ENCODE measurements at places on chromosomes 3 and 15. TPM values are rescaled to one million over a fixed set of nuclear protein-coding genes. Genes with fewer than 3 reads are reported as not detected.

CYP8B1 gene
- total RNA-seq, result not detected

DZIP1L gene
- total RNA-seq, result 19.8 TPM

MAN2A2 gene
- 7.7 TPM for total RNA-seq

CASR gene
- not detected for total RNA-seq

TYRO3 gene
- 7.5 TPM for total RNA-seq

PAQR5 gene
- 4.6 TPM for total RNA-seq

PLSCR5 gene
- not detected for total RNA-seq

PHLDB2 gene
- total RNA-seq, result 60.6 TPM

PLSCR1 gene
- total RNA-seq, result 23.7 TPM

MYH15 gene
- total RNA-seq, result not detected

- H3K27ac ChIP-seq, result no peak overlapping the region
- no peaks in the 10 kb centered on the region for H3K27me3 ChIP-seq
- H3K4me1 ChIP-seq, result no peaks in the 10 kb centered on the region
Measured at GRCh38 chr15:75738014-75738646, 25.5 kb upstream of the CSPG4 start.

- H3K4me1 ChIP-seq, result 0 out of 2 replicates have a peak, but pooled peaks cover 5% of the 10 kb centered on the region
- no peaks in the 10 kb centered on the region for H3K27me3 ChIP-seq
- H3K4me3 ChIP-seq, result no peak overlapping the region
Measured at GRCh38 chr15:91881569-91882297, 28.2 kb downstream of the SLCO3A1 start.

GRCh38 chr3:64388886-64389285 lies 163.6 kb upstream of the PRICKLE2 start:
- no peaks in the 10 kb centered on the region for H3K4me1 ChIP-seq
- no peak for DNase-seq

GRCh38 chr15:70217226-70218160 lies 119.8 kb upstream of the TLE3 start:
- no peak overlapping the region for H3K4me3 ChIP-seq
- no peaks in the 10 kb centered on the region for H3K4me1 ChIP-seq
- H3K36me3 ChIP-seq, result no peaks in the 10 kb centered on the region
- no peaks in the 10 kb centered on the region for H3K27me3 ChIP-seq

- H3K27ac ChIP-seq, result no peak overlapping the region
- H3K36me3 ChIP-seq, result no peaks in the 10 kb centered on the region
- no peaks in the 10 kb centered on the region for H3K27me3 ChIP-seq
- no peak for DNase-seq
Measured at GRCh38 chr3:106161246-106161645, 292.4 kb upstream of the CBLB start.

- H3K36me3 ChIP-seq, result no peaks in the 10 kb centered on the region
- H3K27me3 ChIP-seq, result no peaks in the 10 kb centered on the region
- no peak for DNase-seq
- no peak overlapping the region for H3K27ac ChIP-seq
- no peak overlapping the region for H3K4me3 ChIP-seq
- peaks cover 10% of the 10 kb centered on the region for H3K4me1 ChIP-seq
Measured at GRCh38 chr3:170631755-170632488, 46.0 kb upstream of the SLC7A14 start.

DNA sequence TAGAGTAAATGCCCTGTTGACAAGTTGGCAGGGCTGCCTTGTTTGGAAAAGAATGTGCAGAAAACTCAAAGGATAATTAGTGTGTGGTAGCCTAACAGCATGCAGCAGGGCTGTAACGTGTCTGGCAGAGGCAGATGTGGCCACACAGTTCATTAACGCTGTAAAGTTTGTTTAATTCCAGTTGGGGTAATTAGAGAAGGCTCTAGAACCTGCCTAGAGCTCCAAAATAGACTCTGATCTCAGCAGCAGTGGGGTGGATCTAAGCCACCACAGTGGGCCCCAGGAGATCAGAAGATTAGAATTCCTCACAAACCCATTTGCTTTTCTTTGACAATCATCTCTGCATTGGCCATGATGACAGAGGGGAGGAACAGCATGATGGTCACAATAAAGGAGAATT lies 65.1 kb upstream of the LEKR1 start:
- H3K27me3 ChIP-seq, result no peaks in the 10 kb centered on the region
- DNase-seq, result no peak
- H3K4me3 ChIP-seq, result no peak overlapping the region
- H3K27ac ChIP-seq, result no peak overlapping the region

- DNase-seq, result no peak
- H3K4me3 ChIP-seq, result no peak overlapping the region
- H3K27ac ChIP-seq, result no peak overlapping the region
- H3K27me3 ChIP-seq, result no peaks in the 10 kb centered on the region
Measured at GRCh38 chr3:13570391-13571194, 21.7 kb downstream of the FBLN2 start.

DNA sequence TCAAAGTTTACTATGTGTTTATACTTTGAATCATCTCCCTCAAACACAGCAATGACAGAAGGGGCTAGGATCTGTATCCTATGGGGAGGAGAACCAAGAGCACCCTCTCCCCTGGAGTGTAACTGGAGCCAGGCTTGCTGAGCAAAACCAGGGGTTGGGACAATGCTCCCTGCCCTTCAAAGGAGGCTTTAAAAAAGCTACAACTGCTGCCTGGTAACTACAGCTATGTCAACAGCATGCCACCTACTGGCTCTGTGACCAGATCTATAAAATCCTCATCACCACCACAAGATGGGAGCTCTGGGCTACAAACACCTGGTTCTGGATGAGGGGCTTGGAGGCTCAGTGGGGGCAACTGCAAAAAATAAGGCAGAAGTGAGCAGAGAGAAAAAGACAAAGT lies 61.9 kb downstream of the ANO10 start:
- no peaks in the 10 kb centered on the region for H3K4me1 ChIP-seq
- no peak for DNase-seq
- no peak overlapping the region for H3K4me3 ChIP-seq

GRCh38 chr3:178263236-178263916 lies 272.9 kb upstream of the KCNMB2 start:
- H3K36me3 ChIP-seq, result no peaks in the 10 kb centered on the region
- no peaks in the 10 kb centered on the region for H3K27me3 ChIP-seq
- no peak for DNase-seq
- H3K4me3 ChIP-seq, result no peak overlapping the region

DNA sequence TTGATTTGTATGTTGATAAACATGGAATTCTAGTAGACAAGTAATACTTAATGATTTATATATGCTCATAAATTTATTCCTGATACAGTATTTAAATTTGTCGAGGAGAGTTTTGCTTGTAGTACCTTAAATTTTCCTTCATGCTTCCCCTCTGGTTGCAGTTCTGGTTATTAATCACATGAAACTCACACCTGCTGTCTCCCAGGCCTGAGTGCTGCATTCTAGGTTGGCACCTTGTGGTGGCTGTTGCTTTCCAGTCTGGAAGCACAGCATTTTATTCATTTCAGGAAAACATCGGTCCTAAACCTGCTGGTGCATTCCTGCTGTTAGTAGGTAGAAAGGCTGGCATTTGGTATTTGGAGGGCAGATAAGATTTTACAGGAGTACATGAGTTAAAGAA lies 44.9 kb downstream of the ATP1B3 start:
- peaks cover 4% of the 10 kb centered on the region for H3K36me3 ChIP-seq
- DNase-seq, result no peak
- H3K4me1 ChIP-seq, result peaks cover under 1% of the 10 kb centered on the region
- H3K27me3 ChIP-seq, result no peaks in the 10 kb centered on the region

DNA sequence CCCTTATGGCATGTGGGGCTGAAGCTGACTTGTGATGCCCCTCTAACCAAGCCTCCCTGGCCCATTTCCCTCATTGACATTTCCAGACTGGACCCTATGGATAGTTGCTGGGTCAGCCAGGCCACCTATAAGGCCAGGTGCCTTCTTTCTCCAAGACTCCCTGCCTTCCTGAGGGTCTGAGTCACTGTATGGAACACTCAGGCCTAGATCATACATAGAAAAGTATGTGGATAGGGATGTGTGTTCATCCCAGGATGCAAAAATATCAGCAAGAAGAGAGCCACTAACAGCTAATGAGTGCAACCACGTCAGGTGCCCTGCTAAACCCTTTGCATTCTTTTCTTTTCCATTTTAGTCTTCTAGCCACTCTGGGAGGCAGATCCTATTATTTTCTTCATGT lies 168.4 kb upstream of the WNT5A start:
- H3K4me3 ChIP-seq, result no peak overlapping the region
- no peaks in the 10 kb centered on the region for H3K4me1 ChIP-seq
- H3K27me3 ChIP-seq, result peaks cover 15% of the 10 kb centered on the region
- no peak overlapping the region for H3K27ac ChIP-seq

- no peak overlapping the region for H3K27ac ChIP-seq
- H3K4me1 ChIP-seq, result no peaks in the 10 kb centered on the region
- H3K4me3 ChIP-seq, result no peak overlapping the region
Measured at GRCh38 chr3:68378631-68379030, 553.7 kb downstream of the TAFA4 start.

GRCh38 chr3:25338158-25338725 lies 89.8 kb upstream of the RARB start:
- no peak for DNase-seq
- no peak overlapping the region for H3K4me3 ChIP-seq
- no peaks in the 10 kb centered on the region for H3K36me3 ChIP-seq

GRCh38 chr3:117586161-117586560 lies 876.6 kb downstream of the TUSC7 start:
- DNase-seq, result no peak
- H3K27ac ChIP-seq, result no peak overlapping the region
- H3K36me3 ChIP-seq, result no peaks in the 10 kb centered on the region
- no peaks in the 10 kb centered on the region for H3K4me1 ChIP-seq
- no peaks in the 10 kb centered on the region for H3K27me3 ChIP-seq

DNA sequence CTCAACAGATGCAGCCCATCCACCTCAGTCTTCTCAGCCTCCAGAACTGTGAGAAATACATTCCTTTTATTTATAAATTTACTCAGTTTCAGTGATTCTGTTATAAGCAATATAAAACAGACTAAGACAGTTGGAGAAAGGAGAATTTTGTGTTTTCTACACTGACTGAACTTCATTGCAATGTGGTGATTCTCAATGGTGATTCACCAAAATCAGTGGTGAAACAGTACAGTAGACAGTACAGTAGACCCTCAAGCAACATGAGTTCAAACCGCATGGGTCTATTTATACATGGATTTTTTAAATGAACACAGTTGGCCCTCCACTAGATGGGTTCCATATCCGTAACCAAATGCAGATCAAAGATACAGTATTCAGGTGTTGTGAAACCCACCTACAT lies 403.1 kb upstream of the TGFBR2 start:
- H3K27me3 ChIP-seq, result no peaks in the 10 kb centered on the region
- peak overlapping the region; percentile 35 for H3K27ac ChIP-seq
- H3K4me1 ChIP-seq, result peaks cover 34% of the 10 kb centered on the region
- no peaks in the 10 kb centered on the region for H3K36me3 ChIP-seq
- DNase-seq, result peak; percentile 70

DNA sequence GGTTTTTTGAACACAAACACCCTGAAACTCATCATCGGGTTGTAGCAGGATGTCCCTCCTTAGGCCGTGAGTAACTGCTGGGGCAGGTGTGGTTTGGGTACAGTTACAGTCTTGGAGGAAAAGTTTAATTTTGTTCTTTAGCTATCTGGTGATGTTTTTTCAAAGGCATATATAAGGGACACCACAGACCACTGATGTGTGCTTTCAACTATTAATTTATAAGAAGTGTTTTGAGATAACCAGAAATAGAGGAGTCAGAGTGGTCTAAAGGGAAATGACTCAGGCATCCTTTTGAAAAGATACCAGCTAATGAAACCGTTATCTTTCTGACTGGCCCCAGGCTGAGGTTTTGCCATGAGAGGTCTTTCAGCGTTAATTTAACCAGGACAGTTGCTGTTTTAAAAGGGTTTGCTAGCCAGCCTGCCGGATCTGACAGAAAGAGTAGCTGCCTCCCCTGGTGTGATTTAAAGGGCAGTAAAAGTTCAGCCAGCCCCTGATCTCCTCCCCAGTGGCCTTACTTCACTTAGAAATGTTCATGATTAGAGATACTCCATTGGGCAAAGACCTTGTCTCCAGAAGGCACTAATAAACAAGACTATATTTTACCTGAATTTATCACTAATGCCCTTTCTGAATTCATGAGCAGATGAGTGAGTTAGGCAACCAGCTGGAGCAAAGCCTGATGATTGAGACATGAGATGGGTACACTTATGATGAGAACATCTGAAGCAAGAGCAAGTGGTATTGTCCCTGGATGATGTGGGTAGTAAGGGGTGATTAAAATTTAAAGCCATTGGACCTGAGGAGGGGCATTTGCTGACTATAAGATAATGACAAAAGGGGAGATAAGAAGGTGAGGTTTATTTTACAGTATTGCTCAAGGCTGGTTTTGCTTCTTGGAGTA lies 482.5 kb upstream of the TBL1XR1 start:
- DNase-seq, result peak; percentile 46
- no peak overlapping the region for H3K4me3 ChIP-seq
- no peak overlapping the region for H3K27ac ChIP-seq

GRCh38 chr3:172359996-172360395 lies 88.3 kb downstream of the GHSR start:
- H3K36me3 ChIP-seq, result peaks cover 52% of the 10 kb centered on the region
- H3K27me3 ChIP-seq, result no peaks in the 10 kb centered on the region
- H3K4me1 ChIP-seq, result peaks cover 34% of the 10 kb centered on the region
- no peak overlapping the region for H3K27ac ChIP-seq

- no peaks in the 10 kb centered on the region for H3K27me3 ChIP-seq
- no peak for DNase-seq
- no peak overlapping the region for H3K27ac ChIP-seq
Measured at GRCh38 chr3:47427866-47428265, 47.0 kb downstream of the PTPN23 start.

- no peak for DNase-seq
- no peaks in the 10 kb centered on the region for H3K4me1 ChIP-seq
- no peak overlapping the region for H3K27ac ChIP-seq
- no peak overlapping the region for H3K4me3 ChIP-seq
- H3K27me3 ChIP-seq, result no peaks in the 10 kb centered on the region
Measured at GRCh38 chr15:95647531-95648277, 682.8 kb upstream of the NR2F2 start.

DNA sequence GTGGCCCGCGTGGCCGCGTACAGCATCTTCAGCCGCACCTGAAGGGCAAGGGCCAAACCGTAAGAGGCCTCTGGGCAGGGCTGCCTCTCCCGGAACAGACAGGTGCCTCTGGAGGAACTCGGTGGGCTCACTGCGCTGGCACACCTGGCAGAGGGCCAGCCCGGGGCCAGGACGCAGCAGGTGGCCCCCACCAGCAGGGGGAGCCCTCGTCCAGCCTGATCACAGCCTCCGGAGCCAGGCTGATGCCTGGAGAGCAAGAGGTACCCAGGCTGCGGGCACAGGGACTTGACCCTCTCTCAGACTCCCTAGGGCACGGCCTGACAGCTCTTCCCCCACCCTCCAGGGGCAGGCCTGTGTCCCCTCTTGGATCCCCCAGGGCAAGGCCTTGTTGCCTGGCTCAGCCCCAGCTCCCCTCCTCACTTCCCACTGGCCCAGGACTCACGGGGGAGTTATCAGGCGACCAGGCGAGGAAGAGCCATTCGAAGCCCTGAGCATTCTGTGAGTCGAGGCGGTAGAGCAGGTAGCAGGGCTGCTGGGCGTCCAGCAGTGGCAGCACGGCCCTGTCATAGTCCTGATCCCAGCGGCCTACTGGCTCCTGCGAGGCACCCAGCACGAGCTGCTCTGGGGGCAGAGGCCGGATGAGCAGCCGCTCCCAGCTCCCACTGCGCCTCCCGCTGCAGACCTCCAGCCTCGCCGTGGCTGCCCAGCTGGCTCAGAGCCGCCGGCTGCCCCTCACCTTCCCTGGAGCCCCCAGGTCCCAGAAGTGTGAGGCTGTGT lies 6.2 kb upstream of the TLR9 start:
- peaks cover 5% of the 10 kb centered on the region for H3K4me1 ChIP-seq
- no peak overlapping the region for H3K4me3 ChIP-seq
- peak; percentile 75 for DNase-seq
- H3K36me3 ChIP-seq, result peaks cover 12% of the 10 kb centered on the region
- no peaks in the 10 kb centered on the region for H3K27me3 ChIP-seq

GRCh38 chr15:66505430-66505811 lies 295 bp downstream of the ZWILCH start:
- H3K4me1 ChIP-seq, result peaks cover 20% of the 10 kb centered on the region
- H3K4me3 ChIP-seq, result peak overlapping the region; percentile 99
- H3K36me3 ChIP-seq, result peaks cover 31% of the 10 kb centered on the region
- DNase-seq, result peak; percentile 70

Data from GM23248 (cell line).